Choroid plexus epithelial cell (primary cell): ENCODE measurements at places on chromosomes 13 and 19.

GRCh38 chr13:44012910-44013757 is 133.4 kb downstream of the LACC1 start:
- DNase-seq: peak; percentile 37

DNA sequence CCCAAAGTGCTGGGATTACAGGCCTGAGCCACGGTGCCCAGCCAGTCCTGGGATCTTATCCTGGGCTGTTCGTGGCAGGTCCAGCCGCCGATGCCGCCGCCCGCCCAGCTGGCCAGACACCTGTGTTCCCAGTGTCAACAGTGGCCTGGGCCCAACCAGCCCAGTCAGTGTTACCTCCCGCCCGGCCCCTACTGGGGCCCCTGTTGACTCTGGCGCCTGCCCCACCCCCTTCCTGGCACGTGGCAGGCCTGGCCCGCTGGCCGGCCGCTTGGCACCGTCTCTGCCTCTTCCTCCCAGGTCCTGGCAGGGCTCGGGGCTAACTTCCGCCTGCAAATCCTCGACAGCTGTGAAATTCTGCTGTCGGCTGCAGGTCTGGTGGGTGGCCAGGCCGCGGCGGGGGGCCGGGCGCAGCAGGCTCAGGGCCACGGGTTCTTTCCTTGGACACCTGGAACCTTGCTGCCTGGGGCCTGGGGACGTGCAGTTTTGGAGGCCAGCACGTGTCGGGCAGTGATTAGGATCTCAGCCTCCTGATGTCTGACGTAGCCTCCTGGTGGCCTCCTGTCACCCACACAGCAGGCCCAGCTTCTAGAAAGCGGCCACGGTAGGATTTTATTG is 9.1 kb downstream of the ARID3A start:
- peak; percentile 50 for DNase-seq

GRCh38 chr13:106415971-106416370 is 119.5 kb downstream of the EFNB2 start:
- DNase-seq: peak; percentile 52

DNA sequence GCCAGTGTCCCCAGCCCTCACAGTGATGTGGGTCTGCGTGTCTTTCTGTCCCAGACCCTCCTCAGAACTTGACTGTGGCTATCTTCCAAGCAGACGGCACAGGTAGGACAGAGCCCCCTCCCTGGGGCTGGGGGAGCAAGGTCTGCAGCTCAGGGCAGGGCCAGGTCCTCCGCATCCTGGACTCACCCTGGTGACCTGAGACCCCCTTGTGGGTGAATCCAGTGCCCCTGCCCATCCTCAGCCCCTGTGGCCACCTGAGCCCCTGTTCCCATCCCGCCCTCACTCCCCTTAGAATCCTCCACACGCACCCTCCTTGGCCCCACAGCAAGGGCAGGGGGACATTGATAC is 39.0 kb upstream of the CD33 start:
- DNase-seq: no peak

- no peak for DNase-seq
These were observed 26.2 kb upstream of the TMEM160 start for GRCh38 chr19:47074621-47075020.

GRCh38 chr13:110911880-110912279 is 3.0 kb downstream of the ANKRD10 start:
- no peak for DNase-seq

GRCh38 chr13:78402708-78403400 is 200.5 kb downstream of the POU4F1 start:
- DNase-seq: no peak

- no peak for DNase-seq
These were observed 80.8 kb downstream of the SHISA2 start for GRCh38 chr13:25971047-25971446.

- DNase-seq: no peak
These were observed 394.9 kb downstream of the DLEU7 start for GRCh38 chr13:50448535-50448998.

GRCh38 chr19:39828654-39829032 is 5.3 kb downstream of the DYRK1B start:
- no peak for DNase-seq

- no peak for DNase-seq
These were observed 449.9 kb downstream of the KLF12 start for GRCh38 chr13:73684286-73684685.

GRCh38 chr13:30676672-30677071 is 58.7 kb upstream of the ALOX5AP start:
- peak; percentile 68 for DNase-seq

DNA sequence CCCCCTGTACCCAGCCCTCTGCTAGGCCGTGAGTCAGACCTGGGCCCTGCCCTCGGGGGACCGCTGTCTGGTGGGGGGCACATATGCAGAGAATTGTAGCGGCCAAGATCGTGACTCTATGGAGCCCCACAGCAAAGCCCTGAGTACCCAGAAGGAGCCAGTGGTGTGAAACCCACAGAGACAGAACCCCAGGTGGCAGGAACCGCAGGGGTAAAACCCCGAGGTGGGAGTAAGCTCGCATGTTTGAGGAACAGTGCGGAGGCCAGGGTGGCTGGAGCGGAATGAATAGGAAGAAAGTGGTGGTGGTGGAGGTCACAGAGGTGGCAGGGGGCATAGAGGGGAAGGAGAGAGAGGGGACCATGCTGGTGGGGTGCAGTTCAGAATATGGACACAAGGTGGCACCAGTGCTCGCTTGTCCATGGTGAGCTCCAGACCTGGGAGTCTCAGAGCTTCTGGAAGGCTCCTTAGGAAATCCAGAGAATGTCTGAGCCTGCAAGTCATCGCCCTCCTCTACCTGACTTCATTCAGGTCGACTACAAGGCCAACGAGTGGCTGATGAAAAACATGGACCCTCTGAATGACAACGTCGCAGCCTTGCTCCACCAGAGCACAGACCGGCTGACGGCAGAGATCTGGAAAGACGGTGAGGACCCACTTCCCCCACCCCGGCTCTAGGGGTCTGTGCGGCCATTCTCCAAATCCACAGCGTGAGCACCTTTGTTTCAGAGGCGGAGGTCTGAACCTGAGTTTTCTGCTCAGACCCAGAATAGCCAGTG is 48.9 kb downstream of the MYH14 start:
- DNase-seq: peak; percentile 13

DNA sequence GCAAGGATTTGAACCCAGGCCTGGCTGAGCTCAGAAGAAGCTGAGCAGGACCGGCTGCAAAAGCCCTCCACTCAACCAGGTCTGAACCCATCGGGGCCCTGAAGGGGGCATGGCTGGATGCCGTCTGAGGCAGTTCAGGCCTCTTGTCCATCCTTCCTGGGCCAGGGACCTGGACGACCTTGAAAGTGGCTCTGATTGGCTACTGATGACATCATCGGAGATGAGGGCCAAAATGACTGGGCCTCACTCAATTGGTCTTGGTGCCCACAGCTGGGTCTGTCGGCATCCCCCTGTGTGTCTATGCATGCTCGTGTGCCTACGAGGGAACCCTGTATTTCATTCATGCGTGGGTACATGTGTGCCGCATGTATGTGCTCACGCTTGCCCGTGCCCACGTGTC is 71.8 kb downstream of the PTPRS start:
- DNase-seq: no peak
